ENCODE measurements at places on chromosomes 5 and 9.

- DNase-seq: no peak
Measured at GRCh38 chr5:38680094-38680825, 123.8 kb upstream of the LIFR start.

GRCh38 chr5:151202381-151203139 is 21.3 kb downstream of the CCDC69 start:
- DNase-seq: no peak

DNA sequence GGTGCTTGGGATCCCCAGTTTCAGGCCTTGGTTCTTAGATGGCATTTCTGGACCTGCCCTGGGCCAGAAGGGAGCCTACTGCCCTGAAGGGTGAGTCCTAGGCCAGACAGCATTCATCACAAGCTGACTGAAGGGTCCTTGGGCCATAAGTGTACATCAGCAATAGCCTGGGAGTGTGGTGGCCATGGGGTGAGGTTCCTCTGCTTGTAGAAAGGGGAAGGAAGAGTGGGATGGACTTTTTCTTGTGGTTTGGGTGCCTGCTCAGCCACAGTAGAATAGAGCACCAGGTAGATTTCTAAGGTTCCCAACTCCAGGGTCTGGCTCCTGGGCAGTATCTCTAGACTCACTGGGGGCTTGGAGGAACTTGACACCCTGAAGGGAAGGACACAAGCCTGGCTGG is 95.2 kb upstream of the PHF24 start:
- no peak for DNase-seq

DNA sequence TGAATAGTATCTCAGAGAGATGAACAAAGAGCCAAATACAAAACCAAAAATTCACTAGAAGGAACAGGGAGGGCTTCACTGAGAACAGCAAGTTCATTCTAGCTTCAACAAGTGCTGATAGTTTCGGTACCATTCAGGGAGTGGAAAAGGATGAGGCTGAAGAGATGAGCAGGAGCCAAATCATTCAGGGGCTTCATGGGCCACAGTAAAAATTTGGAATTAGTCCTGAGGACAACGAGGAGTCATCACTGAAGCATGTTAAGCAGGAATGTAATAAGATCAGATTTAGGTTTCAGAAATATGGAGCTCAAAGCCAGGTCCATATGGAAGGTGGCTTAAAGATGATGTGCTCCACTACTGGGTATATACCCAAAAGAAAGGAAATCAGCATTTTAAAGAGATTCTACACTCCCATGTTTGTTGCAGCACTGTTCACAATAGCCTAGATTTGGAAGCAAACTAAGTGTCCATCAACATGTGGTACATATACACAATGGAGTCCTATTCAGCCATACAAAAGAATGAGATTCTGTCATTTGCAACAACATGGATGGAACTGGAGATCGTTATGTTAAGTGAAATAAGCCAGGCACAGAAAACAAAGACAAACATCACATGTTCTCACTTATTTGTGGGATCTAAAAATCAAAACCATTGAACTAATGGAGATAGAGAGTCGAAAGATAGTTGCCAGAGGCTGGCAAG is 36.2 kb downstream of the SPOCK1 start:
- DNase-seq: no peak

DNA sequence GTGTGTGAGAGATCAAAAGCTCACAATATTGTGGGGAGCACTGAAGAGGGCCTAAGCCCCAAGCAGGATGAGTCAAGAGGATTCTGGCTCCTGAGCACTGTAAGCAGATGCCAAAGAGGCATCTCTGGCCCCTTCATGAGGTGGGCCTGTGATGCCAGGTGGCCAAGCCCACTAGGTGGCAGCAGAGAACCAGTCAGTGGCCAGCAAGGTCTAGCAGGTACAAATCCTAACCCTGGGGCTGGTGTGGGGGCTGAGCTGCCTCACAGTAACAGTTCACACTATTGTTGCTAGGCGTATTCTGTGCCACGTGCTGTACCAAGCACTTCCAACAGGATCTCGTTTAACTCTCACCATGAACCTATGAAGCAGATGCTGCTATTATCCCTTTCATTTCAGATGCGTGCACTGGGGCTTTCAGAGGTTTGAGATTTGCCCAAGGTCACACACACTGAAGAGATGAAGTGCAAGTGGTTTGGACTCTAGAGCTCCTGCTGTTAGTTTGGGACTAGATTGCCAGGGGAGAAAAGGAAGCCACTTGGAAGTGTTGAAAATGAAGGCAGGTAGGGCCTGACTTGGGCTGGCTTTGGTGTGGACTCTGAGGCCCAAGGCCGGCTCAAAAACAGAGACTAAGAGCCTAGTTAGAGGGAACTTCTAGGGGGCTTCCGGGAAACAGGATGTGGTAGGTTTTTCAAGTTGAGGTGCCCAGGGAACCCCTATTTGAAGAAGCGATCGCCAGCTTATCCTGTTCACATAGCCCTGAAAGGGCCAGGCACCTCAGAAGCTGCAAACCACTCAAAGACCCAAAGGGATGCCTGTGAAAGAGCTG is 4.4 kb upstream of the MLANA start:
- peak; percentile 73 for DNase-seq

- no peak for DNase-seq
Measured at GRCh38 chr5:127799293-127799905, 96.2 kb downstream of the CCDC192 start.

DNA sequence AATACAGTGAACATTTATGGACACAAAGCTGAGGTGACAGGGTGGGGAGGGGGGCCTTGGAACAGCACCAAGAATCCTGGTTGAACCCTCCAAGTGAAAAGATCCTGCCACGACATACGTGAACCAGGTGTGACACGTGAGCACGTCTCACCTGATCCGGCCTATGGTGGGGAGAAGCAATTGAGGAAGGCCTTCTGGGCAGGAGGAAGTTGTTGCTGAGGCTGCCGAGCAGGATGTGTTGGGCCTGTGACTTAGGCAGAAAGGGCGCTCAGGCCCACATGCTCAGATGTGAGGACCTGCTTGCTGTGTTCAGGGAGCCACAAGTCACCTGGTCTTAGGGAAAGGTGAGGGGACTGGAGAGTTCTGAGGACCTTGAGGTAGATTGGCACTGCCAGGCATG is 2.5 kb upstream of the MAPK9 start:
- DNase-seq: no peak

GRCh38 chr5:169979871-169980270 is 424 bp downstream of the INSYN2B start:
- DNase-seq: no peak

DNA sequence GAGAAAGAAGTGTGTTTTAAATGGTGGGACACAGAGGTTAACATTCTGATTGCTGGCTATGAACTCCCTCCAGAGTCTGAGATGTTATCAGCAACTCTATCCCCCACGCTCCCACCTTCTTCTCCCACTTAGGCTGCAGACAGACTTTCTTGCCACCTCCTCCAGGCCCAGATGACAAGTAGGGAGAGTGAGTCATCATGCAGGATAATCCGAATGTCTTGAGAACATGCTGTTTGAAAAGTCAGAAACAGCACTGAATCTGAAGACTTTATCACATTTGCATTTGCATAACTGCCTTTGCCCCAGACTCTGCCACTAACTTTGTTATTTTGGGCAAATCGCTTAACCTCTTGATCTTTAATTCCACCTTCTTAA is 139.8 kb downstream of the ESM1 start:
- no peak for DNase-seq

DNA sequence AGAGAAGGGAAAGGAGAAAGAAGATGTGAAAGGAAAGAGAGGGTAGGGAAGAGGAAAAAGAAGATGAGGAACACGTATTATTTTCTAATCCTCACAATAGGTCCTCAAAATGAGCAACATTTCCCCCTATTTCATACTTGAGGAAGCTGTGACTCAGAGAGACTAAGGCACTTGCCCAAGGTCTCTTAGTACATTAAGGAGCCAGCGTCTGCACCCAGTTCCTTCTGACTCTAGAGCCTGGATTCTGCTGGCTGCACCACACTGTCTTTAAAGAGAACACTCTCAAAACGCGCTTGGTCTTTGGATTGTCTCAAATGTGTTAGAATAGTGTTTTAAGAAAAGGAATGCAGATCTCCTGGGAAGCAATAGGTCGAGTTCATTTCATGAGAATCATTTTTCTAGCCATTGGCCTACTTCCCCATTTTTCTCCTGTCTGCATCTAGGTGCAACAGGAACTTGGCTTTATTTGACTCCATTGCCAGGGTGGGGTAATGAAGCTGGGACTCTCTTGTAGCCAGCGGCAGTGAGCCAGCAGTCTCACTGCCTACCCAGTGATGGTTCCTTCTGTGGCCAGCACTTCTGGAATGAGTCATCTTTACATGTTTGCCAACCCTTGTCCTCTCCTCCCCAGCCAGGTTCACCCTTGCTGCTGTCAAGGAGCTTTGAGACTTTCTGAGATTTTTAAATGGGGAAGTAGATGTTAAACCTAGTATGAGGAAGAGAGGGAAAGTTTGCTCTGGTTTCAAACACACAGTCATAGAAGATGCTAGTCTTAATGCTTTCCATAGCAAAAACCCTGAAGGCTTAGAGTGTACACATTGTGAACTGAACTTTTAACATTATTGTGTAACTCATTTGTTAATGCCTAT is 82.7 kb downstream of the DOCK8 start:
- DNase-seq: no peak

GRCh38 chr9:96256800-96257199 is 45.2 kb downstream of the HSD17B3 start:
- no peak for DNase-seq

DNA sequence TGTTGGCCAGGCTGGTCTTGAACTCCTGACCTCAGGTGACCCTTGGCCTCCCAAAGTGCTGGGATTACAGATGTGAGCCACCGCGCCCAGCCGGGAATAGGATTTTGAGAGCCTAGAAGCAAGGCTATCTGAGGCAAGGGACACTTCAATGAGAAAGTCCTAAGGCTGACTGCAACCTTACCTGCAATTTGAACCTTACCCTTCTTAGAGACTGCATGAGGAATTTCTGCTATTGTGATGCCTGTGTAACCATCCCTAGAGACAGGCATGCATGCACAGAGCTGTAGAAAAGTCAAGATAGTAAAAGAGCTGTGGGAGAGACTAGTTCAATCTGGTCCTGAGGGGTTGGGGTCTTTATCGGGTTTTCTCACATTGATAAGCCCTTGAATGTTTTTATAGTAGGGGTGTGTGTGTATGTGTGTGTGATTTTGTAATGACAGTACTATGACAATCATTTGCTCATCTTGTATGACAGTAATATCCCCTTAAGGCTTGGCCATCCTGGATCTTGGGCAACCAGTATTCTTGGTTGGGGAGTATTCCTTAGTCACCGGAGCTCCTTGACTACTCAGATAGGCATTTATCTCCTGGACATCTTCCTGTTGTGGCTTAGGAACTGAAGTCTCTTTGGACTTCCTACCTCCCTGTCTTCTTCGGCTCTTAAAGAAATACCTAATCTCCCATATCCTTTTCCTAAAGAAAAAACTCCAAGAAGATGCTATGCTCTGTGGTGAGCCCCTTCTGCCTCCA is 11.2 kb downstream of the DNAJB5 start:
- no peak for DNase-seq

DNA sequence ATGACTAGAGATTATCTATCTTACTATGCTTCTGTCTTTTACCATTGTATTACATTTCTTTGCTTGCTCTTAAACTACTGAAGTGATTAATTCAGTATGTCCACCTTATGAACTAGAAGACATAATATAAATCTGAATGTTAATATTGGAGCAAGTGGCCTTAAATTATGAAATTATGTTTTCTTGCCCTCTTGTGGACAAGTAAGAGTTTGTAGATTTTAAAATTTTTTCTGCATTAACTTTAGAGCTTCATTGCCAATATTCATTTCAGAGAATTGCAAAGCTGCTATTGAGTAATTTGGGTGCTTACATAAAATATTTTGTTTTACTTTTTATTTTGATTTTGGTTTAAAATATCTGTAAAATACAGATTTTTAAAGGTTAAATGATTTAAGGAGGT is 55.3 kb downstream of the RANBP17 start:
- DNase-seq: no peak

DNA sequence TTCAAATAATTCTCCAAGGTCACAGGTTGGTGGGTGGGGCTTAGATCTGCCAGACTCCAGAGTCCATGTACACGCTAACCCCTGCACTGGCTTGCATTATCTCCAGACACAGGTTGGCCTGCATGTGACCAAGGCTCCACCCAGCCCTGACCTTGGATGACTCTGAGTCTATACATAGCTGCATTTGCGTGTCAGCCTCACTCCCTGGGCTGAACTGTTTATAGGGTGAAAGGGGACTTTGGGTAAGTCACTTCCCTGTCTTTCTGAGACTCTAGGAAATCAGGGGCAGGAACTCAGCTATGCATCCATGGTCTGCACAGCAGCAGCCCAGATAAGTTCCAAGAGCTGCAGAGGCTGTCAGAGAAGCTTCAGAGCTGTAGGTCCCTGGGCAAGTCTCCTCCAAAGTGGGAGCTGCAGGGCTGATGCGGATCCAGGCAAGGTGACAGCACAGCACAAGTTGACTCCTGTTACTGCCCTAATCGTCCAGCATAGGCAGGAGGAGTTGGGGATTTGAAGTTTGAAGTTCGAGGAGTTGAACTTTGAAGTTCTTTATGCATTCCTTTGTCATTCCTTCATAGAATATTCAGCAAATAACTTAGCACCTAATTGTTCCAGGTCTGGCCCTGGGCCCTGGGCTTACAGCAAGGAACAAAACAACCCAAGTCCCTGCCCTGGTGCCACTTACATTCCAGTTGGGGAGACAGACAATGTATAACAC is 53.4 kb downstream of the SLC22A5 start:
- DNase-seq: no peak

DNA sequence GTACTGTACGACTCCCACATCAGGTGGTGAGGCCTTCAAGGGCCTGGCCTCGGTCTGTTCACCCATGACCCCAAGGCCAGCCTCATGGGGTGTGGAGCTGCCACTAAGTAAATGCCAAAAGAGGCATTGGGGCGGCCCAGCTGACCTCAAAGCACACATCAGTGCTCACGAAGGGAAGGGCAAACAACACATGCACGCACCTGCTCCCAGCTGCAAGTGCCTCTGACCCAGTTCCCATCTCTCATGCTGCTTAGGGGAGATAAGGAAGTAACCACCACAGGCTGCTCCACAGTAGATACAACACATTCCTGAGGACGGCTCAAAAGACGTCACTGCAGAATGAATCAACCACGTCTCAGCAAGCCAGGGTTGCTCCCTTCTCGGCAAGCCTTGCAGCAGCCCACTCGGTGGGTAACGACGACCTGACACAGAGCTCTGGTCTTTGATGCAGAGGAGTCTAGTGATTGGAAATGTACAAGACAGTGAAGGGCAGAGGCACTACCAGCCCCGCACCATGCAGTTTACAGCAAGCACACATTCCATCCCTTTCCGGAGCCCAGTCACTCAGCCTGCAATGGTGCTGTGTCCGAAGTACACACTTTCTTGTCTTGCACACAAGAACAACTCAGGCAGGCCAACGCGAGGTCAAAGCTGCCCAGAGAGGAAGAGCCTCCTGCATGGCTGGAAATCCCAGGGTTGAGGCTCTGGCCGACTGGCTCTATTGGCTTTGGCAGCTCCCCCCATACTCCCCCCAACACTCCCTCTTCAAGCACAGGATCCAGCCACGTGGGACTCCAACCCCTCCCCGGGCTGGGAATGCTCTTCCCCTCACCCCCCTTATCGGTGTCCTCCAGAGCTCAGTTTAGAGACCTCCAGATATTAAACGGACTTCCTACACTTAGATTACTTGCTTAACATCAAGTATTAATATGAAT is 31.8 kb downstream of the FABP6 start:
- DNase-seq: no peak
